ENCODE measurements at places on chromosomes 4 and X. TPM values are rescaled to one million over a fixed set of nuclear protein-coding genes. Genes with fewer than 3 reads are reported as not detected.

DNA sequence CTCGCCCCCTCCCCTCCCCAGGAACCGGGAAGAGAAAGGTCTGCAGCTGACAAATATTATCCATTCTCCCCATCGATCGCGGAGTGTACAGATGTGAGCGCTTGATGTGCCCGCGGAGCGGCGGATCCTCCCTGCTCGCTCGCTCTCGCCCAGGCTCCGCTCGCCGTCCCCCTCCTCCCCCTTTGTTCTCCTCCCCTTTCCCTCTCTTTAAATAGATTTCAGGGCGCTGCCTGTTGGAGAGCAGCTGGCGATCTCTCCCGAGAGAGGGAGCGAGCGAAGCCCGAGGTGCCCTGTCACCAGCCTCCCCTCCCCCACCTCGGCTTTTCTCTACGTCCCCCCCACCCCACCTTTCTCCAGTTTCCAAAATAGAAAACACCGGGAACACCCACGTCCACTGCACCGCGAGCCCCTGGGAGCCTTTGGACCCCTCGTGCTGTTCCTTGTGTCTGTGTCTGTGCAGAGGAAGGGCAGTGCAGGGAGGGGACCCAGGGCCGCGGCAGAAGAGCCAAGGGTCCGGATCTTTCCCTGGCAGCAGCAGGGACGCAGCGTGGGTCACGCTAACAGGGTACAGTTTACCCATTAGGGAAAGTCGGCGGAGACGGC is 56.6 kb upstream of the BCOR start:
- peaks cover 58% of the 10 kb centered on the region for H3K4me1 ChIP-seq
- peak overlapping the region; percentile 82 for H3K27ac ChIP-seq
- peak; percentile 73 for DNase-seq
- H3K36me3 ChIP-seq, result no peaks in the 10 kb centered on the region

GRCh38 chr4:23388255-23388654 is 501.6 kb downstream of the PPARGC1A start:
- no peak overlapping the region for H3K4me3 ChIP-seq
- H3K36me3 ChIP-seq, result no peaks in the 10 kb centered on the region
- H3K4me1 ChIP-seq, result no peaks in the 10 kb centered on the region
- no peak for DNase-seq
- H3K27ac ChIP-seq, result no peak overlapping the region
- H3K27me3 ChIP-seq, result no peaks in the 10 kb centered on the region

DNA sequence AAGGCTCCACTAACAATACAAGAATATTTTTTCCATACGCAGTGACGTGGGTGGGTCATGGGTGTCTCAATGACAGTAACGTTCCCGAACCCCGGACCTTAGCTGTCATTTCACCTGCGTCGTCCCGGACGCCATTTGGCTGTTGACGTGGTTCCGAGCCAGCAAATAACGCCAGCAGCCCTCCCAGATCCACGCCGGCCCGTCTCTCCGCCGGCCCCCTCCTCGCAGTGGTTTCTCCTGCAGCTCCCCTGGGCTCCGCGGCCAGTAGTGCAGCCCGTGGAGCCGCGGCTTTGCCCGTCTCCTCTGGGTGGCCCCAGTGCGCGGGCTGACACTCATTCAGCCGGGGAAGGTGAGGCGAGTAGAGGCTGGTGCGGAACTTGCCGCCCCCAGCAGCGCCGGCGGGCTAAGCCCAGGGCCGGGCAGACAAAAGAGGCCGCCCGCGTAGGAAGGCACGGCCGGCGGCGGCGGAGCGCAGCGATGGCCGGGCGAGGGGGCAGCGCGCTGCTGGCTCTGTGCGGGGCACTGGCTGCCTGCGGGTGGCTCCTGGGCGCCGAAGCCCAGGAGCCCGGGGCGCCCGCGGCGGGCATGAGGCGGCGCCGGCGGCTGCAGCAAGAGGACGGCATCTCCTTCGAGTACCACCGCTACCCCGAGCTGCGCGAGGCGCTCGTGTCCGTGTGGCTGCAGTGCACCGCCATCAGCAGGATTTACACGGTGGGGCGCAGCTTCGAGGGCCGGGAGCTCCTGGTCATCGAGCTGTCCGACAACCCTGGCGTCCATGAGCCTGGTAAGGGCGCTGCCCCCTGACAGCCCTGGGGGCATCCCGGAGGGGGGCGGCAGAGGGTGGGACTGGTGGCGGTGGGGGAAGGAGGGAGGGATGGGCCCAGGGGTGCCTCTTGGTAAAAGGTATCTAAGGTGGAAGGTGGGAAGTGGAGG is at the start of gene CPE:
CPE (plus strand) TSS at position 264 of the 933 bp plus-strand sequence; CDS start at position 478, 214 bp downstream.
- no peaks in the 10 kb centered on the region for H3K4me1 ChIP-seq
- peak; percentile 93 for DNase-seq
- peak within 1 kb of the TSS; percentile 62 for H3K27ac ChIP-seq
- peaks cover 5% of the 10 kb centered on the region for H3K27me3 ChIP-seq
- no peaks in the 10 kb centered on the region for H3K36me3 ChIP-seq
- peak within 1 kb of the TSS; percentile 66 for H3K4me3 ChIP-seq

GRCh38 chrX:106177982-106178321 is 9.8 kb downstream of the PWWP3B start:
- no peak for DNase-seq
- no peaks in the 10 kb centered on the region for H3K27me3 ChIP-seq
- H3K4me3 ChIP-seq, result no peak overlapping the region

DNA sequence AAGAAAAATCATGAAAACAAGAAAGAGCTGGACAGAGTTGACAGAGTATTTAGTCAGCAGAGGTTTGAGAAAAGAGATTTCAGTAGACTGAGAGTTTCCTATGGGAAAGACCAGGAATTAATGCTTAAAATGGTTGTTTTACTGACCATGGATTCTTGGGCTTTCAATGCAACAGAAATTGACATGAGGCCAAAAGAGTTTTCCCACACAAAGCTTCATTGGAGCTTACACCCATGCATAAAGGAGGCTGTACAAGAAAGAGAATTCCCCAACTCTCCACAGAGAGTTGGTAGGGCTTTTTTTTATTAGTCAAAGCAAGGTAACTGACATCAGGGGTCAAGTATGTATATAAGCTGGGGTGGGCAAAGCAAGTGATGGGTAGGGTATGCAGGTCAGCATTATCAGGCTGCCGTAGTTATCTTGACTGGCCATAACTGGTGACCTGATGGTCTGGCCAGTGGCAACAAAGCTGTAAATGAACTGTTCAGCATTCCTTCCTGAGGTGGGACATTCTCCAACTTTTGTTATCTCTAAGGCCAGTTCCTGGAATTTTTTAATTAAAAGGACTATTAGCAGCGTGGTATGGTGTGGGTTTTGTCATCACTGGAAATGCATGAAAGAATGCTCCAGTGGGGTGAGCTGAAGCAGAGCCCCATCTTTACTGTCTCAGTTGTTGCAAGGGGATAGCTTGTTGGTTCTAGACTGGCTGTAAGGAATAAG is 117.0 kb downstream of the ADAM29 start:
- H3K4me1 ChIP-seq, result no peaks in the 10 kb centered on the region
- no peaks in the 10 kb centered on the region for H3K36me3 ChIP-seq
- no peak for DNase-seq
- H3K27me3 ChIP-seq, result no peaks in the 10 kb centered on the region
- H3K4me3 ChIP-seq, result no peak overlapping the region

DNA sequence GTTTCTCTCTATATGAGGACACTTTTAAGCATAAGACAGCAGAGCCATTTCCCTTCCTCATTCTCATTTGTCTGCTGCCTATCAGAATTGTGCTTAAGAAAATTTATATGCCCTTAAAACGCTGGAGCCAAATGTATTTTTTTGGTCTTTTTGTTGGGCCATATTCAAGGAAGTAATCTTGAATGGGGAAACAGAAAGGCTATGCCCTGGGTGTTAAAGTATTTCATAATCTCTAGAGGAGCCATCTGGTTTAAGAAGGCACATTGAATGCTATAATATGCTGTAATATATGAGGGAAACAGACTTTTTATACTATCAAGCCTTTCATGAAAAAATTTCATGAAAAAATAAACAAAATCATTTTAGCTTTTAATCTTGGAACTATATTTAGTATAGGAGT is 4.3 kb downstream of the DMD start:
- H3K27me3 ChIP-seq, result no peaks in the 10 kb centered on the region
- no peaks in the 10 kb centered on the region for H3K36me3 ChIP-seq
- no peaks in the 10 kb centered on the region for H3K4me1 ChIP-seq
- no peak for DNase-seq
- no peak overlapping the region for H3K4me3 ChIP-seq

DNA sequence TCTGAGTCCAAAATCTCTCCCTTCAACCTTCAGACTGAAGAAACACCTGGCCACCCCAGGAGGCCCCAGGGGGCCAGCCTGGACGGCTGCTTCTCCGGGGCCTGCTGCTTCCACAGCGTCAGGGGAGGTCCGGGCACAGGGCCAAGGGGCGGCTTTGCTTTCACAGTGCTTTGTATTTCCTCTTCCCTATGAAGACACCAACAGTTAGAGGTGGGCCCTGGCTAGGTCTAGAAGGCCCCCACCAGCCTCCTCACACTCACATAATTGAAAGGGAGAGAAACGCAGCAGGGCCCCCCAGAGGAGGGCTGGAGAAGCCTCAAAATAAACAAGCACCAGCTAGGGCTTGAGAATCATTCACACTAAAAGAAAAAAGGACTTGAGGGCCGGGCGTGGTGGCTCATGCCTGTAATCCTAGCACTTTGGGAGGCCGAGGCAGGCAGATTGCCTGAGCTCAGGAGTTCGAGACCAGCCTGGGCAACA is 17.8 kb downstream of the SCD5 start:
- peak overlapping the region; percentile 84 for H3K27ac ChIP-seq
- peak; percentile 83 for DNase-seq
- H3K27me3 ChIP-seq, result no peaks in the 10 kb centered on the region
- H3K4me3 ChIP-seq, result no peak overlapping the region
- H3K4me1 ChIP-seq, result peaks cover 29% of the 10 kb centered on the region
- H3K36me3 ChIP-seq, result no peaks in the 10 kb centered on the region

DNA sequence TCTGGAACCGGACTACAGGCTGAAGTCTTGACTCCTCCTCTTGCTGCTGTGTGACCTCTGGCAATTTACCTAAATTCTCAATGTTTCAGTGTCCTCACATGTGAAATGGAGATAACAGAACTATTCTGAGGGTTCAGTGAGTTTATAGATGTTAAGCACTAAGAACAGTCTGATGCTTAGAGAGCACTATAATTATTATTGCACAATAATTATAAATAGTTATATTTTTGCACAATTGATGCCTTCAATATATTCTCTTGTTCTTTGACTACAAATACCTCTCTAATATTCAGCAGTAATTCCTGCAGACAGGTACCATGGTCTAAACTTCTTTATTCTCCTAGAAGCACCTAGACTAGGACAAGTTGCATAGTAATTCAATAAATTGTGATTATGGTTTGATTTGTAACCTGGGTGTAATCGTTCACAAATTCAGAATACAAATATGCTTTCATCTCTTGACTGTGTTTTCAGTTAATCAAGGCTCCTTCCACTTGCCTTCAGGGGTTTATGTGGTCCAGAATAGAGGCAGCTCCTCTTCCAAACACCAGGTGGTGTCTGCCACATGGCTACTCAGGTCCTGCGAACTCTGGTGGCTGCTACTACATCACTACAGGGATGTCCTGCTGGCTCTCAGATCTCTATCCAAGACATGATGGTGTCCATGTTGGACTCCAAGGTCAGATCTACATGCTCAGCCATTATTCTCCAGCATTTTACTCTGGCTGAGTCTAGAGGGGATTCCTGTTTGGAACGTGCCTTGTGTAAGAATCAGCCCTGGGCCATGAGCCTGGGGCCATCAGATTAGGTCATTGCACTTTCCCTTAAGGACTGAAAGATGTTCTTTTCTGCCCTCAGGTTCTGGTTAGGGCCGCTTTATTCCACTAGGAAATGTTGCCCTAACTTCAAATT is 103.4 kb downstream of the QRFPR start:
- no peaks in the 10 kb centered on the region for H3K36me3 ChIP-seq
- DNase-seq, result peak; percentile 23
- no peak overlapping the region for H3K27ac ChIP-seq
- no peaks in the 10 kb centered on the region for H3K27me3 ChIP-seq

GRCh38 chr4:2595436-2595835 is 59.0 kb downstream of the FAM193A start:
- H3K27me3 ChIP-seq, result no peaks in the 10 kb centered on the region
- H3K4me3 ChIP-seq, result no peak overlapping the region

DNA sequence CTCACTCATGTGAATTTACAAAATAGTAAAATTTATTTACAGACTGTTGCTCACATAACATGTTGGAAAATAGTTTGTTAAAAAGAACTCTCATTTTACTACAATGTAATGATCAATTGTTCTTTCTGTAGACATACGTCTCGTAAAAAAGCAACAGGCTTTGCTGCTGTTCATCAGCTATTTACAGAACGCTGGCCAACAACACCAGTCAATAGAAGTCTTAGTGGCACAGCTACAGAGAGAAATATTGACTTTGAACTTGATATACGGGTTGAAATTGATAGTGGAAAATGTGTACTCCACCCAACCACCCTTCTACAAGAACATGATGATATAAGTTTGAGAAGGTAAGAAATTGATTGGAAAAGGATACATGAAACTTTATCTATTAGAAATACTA is 47.6 kb upstream of the ADAD1 start:
- H3K27me3 ChIP-seq, result no peaks in the 10 kb centered on the region
- H3K36me3 ChIP-seq, result no peaks in the 10 kb centered on the region
- no peak overlapping the region for H3K4me3 ChIP-seq
- no peaks in the 10 kb centered on the region for H3K4me1 ChIP-seq

DNA sequence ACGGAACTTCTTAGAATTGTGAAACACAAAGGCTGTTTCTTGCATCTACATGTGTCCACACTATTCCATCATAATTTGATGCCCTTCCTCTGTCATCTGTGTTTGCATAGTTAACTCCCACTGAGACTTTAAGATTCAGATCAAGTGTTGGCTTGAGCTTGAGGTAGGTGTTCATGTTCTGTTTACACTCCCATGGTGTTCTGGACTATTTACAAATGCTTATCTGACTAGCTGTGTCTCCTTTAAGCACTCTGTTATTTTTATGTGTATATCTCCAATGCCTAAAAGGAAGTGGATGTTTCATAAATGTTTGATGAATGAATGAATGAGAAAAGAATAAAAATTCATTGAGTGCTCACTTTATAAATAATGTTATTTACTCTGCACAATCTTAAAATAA is 622.7 kb downstream of the RAB28 start:
- H3K36me3 ChIP-seq, result no peaks in the 10 kb centered on the region
- no peak for DNase-seq
- H3K27me3 ChIP-seq, result no peaks in the 10 kb centered on the region

- no peak for DNase-seq
- H3K27ac ChIP-seq, result no peak overlapping the region
- no peak overlapping the region for H3K4me3 ChIP-seq
Observed at GRCh38 chr4:15749001-15749400, 29.1 kb upstream of the CD38 start.

GRCh38 chr4:168619266-168619631 is 122.4 kb downstream of the PALLD start:
- H3K27me3 ChIP-seq, result no peaks in the 10 kb centered on the region
- H3K36me3 ChIP-seq, result no peaks in the 10 kb centered on the region
- no peak overlapping the region for H3K27ac ChIP-seq
- H3K4me1 ChIP-seq, result no peaks in the 10 kb centered on the region
- no peak for DNase-seq

GRCh38 chr4:136392576-136392975 is 1139.7 kb downstream of the PCDH18 start:
- H3K27me3 ChIP-seq, result no peaks in the 10 kb centered on the region
- H3K4me3 ChIP-seq, result no peak overlapping the region
- H3K36me3 ChIP-seq, result no peaks in the 10 kb centered on the region
- H3K27ac ChIP-seq, result no peak overlapping the region
- H3K4me1 ChIP-seq, result no peaks in the 10 kb centered on the region

Gene SAGE1
- not detected for polyA plus RNA-seq

Gene SUPT20HL2
- not detected for polyA plus RNA-seq

Gene PDE6B
- polyA plus RNA-seq, result 26.1 TPM

Gene MAP3K15
- polyA plus RNA-seq, result 0.21 TPM

Gene USP17L28
- polyA plus RNA-seq, result not detected

Gene TCEAL7
- 6.9 TPM for polyA plus RNA-seq

Gene EFNB1
- 35.1 TPM for polyA plus RNA-seq
